Right cardiac atrium (tissue), 5 donors: ENCODE measurements at places on chromosomes 11 and 22. TPM values are rescaled to one million over a fixed set of nuclear protein-coding genes. Genes with fewer than 3 reads are reported as not detected.

Gene RFPL3
- not detected for total RNA-seq

Gene TPBGL
- total RNA-seq: 0.09 TPM

Gene XKR3
- total RNA-seq: not detected

Gene OR4C12
- not detected for total RNA-seq

Gene SGSM1
- total RNA-seq: 47.5 TPM

Gene KCNA4
- 2.0 TPM for total RNA-seq

DNA sequence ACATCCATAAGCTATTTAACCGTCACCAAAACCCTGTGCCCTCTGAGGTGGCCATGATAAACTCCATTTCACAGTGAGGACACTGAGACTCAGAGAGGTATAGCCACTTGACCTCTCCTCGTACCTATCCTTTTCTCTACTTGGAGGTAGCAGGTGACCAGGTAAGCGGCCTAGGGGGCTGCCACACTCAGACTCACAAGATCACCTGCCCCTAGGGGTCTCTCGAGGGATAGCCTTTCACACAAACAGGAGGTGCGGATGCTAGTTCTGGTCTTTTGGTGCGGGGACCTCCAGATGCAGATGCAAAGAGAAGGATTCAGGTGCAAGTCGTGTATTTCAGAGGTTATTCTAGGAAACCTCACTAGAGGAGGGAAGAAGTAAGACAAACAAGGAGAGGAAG, 14.6 kb downstream of the MS4A18 start:
- no peak for DNase-seq

DNA sequence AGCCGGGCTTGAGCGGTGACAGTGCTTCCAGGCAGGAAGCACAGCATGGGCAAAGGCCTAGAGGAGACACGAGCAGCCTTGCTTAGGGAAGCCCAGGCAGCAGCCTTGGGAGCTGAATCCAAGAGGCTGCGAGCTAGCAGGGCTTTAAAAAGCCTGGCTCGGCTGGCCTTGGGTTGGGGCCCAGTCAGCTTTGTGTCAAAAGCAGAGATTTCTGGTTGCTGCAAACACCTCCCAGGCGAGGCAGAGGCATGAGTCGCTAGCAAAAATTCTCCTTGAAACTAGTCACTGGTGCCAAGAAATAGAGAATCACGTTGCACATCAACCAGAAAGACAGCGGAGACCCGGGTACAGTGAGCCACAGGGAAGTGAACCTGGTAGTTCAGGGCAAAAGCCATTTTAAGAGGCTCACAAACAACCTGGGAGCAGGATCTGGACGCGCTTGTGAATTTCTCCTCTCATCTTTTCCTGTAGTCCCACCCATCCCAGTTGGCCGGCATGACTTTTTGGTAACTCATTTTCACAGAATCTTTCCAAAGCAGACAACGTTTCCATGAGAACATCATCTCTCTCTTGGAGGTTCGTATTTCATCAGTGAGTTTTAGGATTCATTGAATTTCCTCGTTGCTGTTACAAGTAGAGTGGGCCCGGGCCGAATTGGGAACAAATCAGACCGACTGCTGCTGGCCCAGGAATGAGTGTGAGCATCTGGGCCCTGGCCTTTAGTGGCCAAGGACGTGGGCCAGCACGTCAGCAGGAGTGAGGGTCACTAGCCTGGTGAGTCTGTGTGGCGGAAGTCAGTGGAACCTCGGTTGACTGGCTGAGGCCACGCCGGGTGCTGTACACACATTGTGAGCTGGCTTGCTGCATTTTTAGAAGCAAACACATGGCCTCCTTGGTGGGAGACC, 16.4 kb upstream of the FGF4 start:
- peak; percentile 75 for DNase-seq

DNA sequence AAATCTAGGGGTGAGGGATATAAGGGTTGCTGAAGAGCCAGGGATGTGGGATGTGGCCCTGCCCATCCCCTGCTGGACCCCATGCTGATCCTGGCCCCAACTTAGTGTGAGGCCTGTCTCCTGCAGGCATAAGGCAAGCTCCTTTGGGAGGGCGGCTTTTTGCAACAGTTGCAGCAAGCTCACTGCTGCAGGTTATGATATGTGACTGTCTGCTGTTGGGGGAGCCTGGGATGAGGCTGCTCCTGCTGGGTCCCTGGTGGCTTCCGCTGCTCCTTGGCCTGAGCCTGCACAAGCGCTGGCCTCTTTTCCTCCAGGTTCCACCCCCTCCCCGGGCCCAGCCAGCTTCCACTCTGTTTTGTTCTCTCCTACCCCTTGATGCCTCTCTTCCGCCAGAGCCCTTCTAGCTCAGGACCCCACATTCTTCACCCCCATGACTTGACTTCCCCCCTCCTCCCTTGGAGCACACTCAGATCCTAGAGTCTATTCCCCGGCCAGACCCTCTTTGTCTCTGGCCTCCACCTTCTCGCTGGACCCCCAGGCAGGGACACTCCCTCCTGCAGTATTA, 35.0 kb upstream of the SYT13 start:
- DNase-seq: no peak

- peak; percentile 61 for DNase-seq
Measured at GRCh38 chr11:65107751-65108468, 3.8 kb upstream of the TM7SF2 start.

DNA sequence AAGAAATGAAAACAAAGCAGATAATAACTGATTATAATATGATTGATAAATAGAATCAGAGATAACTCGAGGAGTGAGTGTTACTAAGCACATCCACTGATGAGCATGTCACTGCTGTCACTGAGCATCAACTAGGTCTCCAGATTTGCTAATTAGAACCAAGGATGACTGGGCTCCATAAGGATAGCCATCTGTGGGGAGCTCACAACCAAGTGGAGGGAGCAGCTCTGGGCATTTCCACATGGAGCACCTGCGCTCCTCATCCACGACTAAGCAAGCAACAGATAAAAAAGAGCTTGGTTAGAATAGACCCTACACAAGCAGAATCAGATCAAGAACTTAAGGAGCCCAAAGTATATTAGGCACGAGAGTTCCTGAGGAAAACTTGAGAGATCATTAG, 396.0 kb upstream of the B3GAT1 start:
- DNase-seq: no peak

- DNase-seq: no peak
Measured at GRCh38 chr11:103110391-103110790, 1.2 kb downstream of the DYNC2H1 start.

DNA sequence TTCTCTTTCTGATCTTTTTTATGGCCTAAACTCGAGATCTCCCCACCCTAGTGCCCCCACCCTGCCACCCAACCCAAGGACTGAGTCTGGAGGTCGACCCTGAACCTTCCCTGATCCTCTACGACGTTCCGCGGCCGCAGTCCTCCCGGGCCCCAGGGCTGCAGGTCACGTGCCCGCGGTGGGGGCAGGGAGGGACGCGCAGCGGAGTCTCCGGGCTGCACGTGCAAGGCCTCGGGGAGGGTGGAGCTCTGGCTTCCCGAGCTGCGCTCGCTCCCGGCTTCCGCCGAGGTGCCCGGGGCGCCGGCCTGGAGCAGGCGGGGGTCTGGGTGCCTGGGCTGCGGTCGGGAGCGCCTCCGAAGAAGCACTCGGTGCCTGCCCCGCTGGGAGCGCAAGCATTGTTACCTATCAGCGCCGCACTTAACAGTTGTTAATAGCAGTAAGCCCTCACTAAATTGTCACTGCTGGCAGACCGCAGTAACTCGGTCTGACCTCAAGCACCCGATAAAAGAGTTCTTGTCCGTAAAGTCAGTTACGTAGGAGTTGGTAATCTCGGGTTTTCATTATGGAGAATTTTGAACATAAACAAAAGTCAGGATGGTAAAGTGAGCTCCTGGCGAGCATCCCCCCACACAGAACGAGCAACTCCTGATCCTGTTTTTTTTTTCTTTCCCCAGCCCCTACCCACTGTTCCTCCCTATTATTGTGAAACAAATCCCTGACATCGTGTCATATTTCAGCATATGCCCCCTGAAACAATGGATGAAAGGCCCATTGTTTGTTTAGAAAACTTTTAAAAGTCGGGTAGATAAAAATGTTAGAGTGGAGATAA, 69.7 kb upstream of the EP300 start:
- DNase-seq: peak; percentile 98

DNA sequence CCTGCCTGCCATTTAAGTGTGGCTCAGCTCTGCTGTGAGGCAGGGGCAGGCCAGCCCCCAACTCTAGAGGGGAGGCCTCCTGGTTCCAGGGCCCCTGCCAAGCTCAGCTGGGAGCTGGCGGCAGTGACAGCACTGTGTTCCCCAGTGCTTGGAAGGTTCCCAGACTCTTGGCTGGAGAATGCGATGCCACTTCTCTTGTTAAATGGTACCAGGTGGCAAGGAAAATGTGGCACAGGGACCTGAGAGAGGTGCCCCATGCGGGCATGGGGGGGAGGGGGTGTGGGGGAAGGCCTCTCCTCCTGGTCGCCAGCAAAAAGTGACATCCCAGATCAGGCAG, 8.4 kb upstream of the TNFRSF13C start:
- no peak for DNase-seq

- no peak for DNase-seq
Measured at GRCh38 chr11:68353118-68353517, 40.7 kb downstream of the LRP5 start.

- DNase-seq: no peak
Measured at GRCh38 chr22:39524089-39524752, 3.9 kb downstream of the ATF4 start.

- no peak for DNase-seq
Measured at GRCh38 chr22:49352361-49353169, 475.1 kb downstream of the BRD1 start.

DNA sequence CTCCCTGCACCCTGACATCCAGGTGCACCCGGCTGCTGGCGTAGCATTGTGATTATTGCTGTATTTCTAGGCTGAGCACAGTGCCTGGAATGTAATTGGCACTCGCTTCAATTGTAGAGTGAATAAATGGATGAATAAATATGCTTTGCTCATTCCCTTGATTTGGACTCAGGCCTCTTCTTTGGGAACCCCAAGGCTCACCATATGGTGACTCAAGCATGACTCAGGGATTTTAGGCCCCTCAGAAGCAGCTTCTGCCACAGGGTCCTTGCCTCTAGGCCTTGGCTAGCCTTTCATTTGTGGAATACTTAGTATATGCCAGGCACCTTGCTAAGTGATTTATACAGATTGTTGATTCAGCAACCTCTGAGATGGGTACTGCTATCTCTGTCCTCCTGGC, 78.9 kb downstream of the GRIK4 start:
- DNase-seq: no peak

DNA sequence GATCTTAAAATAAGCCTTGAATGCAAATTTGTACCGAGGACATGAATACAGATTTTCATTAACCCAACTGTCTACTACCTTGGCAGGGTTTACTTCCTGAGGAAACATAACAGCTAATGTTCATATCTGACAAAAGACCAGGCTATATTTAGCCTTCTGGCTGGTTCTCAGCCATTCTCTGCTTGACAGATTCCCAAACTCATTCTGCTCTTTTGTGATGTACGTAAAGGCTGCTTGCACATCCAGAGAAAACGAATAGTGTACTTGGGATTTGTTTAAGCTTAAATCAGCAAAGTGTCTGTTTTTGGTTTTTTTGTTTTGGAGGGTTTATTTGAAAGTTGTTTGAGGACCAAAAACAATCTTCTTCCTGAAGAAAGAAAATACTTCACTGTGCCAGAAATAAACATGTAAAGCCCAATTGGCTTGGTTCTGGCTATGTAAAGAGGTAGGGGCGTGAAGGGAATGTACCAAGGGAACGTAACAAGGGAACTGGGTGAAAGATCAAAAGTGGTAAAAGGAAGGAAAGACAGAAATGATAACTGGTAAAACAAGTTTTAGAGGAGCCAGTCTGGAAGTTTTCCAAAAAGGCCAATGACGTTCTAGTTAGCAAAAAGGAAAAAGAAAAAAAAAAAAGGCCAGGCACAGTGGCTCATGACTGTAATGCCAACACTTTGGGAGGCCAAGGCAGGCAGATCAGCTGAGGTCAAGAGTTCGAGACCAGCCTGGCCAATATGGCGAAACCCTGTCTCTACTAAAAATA, 21.4 kb upstream of the CRTAM start:
- no peak for DNase-seq

DNA sequence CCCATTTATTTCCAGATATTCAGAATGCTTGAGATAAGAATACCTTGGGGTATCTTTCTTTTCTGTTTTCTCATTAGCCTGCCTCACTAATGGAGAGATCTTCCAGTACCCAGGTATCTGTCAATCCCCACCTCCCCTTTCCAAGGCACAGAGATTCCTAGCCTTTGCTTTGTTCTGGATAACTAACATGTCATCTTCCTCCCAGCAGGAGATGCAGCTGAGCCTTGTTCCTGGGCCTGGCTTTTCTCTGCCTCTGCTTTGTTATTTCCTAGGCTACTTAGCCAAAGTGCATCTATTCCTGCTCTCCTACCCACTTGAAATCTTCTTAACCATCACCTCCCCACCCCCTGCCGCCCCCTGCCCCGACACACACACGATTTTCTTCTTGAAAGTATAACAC, 297.1 kb downstream of the NELL1 start:
- DNase-seq: no peak

DNA sequence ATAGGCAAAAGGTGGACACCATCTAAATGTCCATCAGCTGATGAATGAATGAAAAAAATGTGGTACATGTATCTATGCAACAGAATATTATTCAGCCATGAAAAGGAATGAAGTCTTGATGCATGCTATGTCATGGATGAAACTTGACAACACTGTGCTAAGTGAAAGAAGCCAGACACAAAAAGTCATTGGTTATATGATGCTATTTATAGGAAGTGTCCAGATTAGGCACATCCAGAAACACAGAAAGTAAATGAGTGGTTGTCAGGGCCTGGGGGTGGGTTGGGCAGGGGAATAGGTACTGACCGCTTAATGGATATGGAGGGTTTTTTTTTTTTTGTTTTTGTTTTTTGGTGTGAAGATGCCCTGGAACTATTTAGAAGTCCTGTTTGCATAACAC, 21.7 kb upstream of the MN1 start:
- DNase-seq: no peak

- peak; percentile 77 for DNase-seq
Measured at GRCh38 chr11:122628810-122629555, 26.5 kb upstream of the UBASH3B start.

DNA sequence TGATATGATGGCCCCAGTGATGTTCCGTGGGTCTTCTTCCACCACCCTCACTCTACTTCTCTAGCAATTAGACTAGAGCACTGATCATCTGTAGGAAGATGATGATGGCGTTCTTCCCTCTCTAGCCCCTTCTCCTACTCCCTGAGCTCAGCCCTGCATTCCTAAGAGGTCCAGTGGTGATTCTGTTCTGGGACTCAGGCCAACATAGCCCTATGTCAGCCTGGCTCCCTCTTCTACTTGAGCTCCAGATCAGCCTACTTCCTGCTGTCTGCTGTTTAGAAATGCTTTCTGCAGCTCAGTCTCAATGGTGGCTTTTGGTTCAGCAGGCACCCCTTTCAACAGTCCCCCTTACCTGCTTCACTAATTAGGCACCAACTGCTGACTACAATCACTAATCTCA, 86.1 kb upstream of the ZBED5 start:
- DNase-seq: no peak

- DNase-seq: no peak
Measured at GRCh38 chr11:1494650-1495049, 8.1 kb upstream of the MOB2 start.

GRCh38 chr11:85843929-85844328, 11.3 kb upstream of the CCDC83 start:
- DNase-seq: no peak
